ENCODE measurements at places on chromosomes 4 and X.

DNA sequence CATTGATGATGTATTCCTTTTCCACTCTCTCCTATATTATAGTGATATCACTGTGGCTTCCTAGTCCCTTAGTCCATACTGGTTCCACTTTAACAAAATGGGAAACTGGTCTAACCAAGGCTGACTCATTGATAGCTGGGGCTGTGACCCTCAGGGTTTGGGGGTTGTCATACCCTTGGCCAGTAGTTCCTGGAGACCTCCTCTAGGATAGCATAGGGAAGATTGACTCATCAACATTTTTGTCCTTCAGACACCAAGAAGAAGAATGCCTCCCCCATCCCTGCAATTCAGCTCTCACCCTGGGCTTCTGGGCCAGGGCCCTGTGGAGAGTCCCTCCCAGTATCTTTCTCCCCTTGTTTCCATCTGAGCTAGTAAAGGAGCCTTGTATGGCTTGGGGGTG lies 68.8 kb upstream of the PRPS1 start:
- DNase-seq: no peak

GRCh38 chr4:53497487-53498244 lies 93.6 kb downstream of the LNX1 start:
- no peak for DNase-seq

DNA sequence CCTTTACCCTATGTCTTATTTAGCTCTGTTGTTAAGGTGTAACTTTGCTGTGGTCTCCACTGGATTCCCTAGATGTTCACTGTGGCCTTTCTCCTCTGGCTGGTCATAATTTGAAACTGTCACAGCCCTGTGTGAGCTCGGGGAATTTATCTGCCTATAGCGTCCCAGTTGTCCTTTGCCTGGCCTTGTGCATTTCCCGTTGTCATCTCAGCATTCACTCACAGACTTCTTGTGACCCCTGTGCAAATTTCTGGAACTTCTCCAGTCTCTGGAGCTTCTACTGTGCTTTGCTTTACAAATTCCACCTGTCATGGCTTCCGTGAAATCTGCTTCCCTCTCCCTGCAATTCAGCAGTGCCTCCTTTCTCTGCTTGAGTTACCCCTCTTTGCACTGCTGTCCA lies 106.7 kb downstream of the WWC2 start:
- DNase-seq: no peak

DNA sequence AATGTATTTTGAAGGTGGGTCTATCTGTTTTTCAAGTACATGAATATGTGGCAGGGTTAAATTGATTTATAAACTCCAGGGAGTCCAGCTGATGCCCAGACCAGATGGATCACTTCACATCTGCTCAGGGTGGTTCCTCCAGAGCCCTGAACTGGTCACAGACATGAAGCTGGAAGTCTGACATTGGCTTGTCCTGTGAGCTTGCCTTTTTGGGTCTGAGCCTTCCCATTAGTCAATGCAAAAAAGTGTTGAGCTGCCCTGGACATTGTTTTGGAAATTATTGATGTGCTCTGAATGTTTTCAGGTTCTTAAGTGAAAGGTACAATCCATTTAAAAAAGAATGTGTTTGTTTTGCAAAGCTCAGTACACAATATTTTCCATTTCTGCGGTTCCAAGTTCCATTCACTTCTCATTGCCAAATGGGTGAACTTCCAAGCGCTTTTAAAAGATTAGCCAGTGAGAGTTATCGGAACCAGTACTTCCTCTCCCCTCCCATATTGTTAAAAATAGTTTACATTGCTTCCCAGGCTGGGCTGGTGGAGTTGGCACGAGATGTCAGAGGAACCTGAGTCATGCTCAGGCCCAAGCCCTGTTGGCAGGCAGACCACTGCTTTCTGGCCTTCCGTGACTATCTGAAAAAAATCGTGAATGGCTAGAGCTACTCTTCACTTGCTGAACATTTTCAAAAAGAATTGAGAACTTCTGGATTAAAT lies 52.1 kb downstream of the PDGFRA start:
- DNase-seq: no peak

- DNase-seq: no peak
Observed at GRCh38 chr4:154872198-154872597, 91.1 kb downstream of the RBM46 start.

- DNase-seq: no peak
Observed at GRCh38 chr4:108828620-108829019, 65.8 kb upstream of the ETNPPL start.
